Heart left ventricle (tissue), 16 donors: ENCODE measurements at places on chromosomes 3 and 15.

DNA sequence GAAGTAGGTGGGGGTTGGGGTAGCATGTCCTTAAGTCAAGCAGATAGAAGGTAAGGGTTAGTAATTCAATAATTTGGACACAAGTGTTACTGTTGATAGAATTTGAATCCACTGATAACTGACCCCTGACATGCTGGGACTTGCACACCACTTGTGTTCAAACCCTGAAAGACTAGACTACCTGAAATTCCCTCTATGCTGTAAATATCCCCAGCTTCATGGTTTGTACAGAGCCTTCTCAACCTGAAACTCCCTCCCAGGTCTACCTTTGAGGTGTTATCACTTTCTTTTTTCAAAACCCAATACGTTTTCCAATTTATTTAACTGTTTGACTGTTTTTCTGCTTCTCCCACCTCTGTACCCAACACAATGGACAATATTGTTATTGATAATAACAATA is 459.6 kb downstream of the NLGN1 start:
- no peaks in the 10 kb centered on the region for H3K4me1 ChIP-seq
- no peak overlapping the region for H3K4me3 ChIP-seq
- no peaks in the 10 kb centered on the region for H3K27me3 ChIP-seq
- no peaks in the 10 kb centered on the region for H3K36me3 ChIP-seq
- DNase-seq, result no peak

GRCh38 chr15:77528968-77529319 is 103.8 kb downstream of the LINGO1 start:
- DNase-seq, result peak; percentile 55
- no peak overlapping the region for H3K4me3 ChIP-seq
- no peaks in the 10 kb centered on the region for H3K27me3 ChIP-seq
- H3K4me1 ChIP-seq, result peaks cover 32% of the 10 kb centered on the region
- H3K36me3 ChIP-seq, result no peaks in the 10 kb centered on the region

DNA sequence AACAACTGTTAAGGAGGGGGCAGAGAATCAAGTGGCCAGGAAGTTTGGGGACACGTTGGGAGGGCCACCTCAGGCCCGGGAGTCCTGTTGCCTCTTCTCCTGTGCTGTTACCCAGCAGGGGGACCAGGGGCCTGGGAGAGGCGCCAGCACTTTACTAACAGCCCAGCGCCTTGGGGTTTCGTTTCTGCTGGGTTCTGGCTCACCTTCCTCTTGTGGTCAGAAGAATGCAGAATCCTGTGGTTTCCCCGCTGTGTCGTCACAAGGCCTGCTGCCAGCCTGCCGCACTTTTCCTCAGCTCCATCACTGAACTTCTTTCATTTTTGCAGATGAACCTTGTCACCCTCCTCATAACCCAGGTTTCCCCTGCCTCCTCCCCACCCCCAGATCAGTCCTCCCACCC is 67.7 kb downstream of the SLC30A4 start:
- peak; percentile 50 for DNase-seq
- no peaks in the 10 kb centered on the region for H3K27me3 ChIP-seq
- no peaks in the 10 kb centered on the region for H3K36me3 ChIP-seq
- no peak overlapping the region for H3K4me3 ChIP-seq

DNA sequence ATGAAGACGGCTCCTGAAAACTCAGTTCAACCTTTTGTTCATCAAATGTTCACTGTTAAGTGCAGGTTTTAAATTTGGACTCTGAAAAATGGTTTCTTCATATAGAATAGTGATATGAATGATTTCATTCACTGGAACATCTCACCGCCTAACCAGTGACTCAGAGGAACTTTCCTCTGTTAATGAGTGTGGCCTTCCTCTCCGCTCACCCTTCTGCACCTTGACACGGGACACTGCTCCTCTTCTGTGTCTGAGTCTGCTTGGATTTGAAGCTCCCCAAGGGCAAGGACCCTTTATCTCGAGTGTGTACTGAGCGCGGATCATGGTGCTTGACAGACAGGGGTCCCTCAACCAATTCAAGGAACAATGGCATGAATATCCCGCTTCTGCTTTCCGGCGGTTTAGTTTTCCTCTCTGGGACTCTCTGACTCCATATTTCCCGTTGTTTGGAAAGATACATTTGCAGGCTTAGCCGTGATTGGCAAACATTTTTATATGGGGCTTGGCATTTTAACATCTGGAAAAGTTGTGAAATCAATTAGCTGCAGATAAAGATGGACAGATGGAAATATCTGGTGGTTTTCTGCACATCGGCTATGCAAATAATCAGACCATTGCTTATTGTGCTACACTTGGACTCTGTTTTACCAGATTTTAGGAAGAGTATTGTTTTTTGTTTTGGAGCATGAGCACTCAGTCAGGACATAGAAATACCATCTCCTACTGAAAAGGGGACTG is 20.9 kb downstream of the KBTBD8 start:
- DNase-seq, result no peak
- H3K4me3 ChIP-seq, result no peak overlapping the region
- no peaks in the 10 kb centered on the region for H3K36me3 ChIP-seq
- H3K27me3 ChIP-seq, result no peaks in the 10 kb centered on the region
- no peaks in the 10 kb centered on the region for H3K4me1 ChIP-seq
- no peak overlapping the region for H3K27ac ChIP-seq

GRCh38 chr15:41983221-41983620 is 10.9 kb upstream of the EHD4 start:
- H3K4me3 ChIP-seq, result no peak overlapping the region
- DNase-seq, result no peak
- no peaks in the 10 kb centered on the region for H3K36me3 ChIP-seq

DNA sequence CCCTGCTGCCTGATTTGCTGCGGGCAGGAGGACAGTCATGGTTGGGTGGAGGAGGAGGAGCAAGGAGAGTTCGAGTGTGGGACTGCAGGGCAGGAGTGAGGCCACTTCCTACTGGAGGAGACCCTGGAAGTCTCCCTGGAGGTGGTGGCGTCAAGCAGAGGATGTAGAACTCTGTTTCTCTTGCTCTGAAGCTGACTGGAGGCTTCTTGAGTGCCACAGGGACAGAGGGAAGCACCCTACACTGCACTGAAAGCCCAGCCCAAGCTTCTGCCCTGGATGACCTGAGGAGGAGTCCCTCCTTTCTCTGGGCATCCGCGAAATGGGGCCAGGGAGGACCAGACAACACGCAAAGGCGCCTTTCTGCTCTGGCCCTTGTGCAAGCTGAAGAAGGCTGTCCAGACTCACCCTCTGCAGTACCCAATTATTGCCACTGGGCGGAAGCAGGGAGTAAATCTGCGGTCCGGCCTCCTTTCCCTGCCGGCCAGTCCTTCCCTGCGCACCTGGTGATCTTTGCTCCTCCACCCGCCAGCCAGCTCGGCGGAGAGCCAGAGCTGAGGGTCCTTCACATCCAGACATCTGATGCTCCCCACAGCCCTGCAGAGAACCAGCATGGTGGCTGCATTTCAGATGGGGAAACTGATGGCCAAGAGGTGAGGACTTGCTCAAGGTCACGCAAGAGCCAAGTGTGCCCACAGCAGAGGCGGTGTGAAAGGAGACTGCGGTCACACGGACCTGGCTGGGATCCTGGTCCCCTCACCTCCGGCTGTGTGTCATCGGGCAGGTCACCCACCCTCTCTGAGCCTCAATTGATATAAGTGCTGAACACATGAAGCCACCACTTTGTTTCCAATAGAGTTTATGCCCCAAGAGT is 207.1 kb downstream of the TBC1D2B start:
- H3K36me3 ChIP-seq, result no peaks in the 10 kb centered on the region
- no peak overlapping the region for H3K4me3 ChIP-seq
- H3K27me3 ChIP-seq, result no peaks in the 10 kb centered on the region
